Right lobe of liver (tissue), 6 donors: ENCODE measurements at places on chromosomes 2 and 18. TPM values are rescaled to one million over a fixed set of nuclear protein-coding genes. Genes with fewer than 3 reads are reported as not detected.

Gene SRD5A2
- total RNA-seq = 5.3 TPM

Gene MYL12B
- 113 TPM for total RNA-seq

Gene PROC
- 325 TPM for total RNA-seq

Gene EVX2
- not detected for total RNA-seq

Gene C1QL2
- not detected for total RNA-seq

Gene HOXD13
- total RNA-seq = not detected

Gene SERPINB13
- not detected for total RNA-seq

Gene RHOB
- total RNA-seq = 185 TPM

Gene ALLC
- 0.63 TPM for total RNA-seq

Gene AFF3
- total RNA-seq = 1.3 TPM

Gene ANKRD29
- 1.1 TPM for total RNA-seq

Gene ASPRV1
- total RNA-seq = 0.98 TPM

Gene KYNU
- total RNA-seq = 37.0 TPM

Gene GDF7
- total RNA-seq = 5.0 TPM
